ENCODE measurements at places on chromosomes 16 and 17.

DNA sequence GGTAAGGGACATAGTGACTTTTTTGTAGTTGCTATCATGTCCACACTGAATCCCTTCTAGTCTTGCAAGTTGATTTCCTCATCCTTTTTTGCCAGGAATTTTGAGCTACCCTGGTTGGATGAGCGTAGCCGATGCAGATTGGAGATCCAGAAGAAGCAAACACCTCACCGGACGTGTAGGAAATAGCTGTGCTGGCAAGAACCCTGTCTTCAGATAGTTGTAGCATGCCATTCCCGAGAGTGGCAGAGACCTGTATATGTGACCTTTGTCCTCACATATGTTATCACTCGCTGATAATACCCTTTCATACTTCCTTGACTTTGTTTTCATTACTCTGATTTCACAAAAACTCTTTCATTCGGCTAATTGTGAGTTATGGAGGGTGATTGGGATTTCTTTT lies 6.2 kb upstream of the CASC3 start:
- DNase-seq = no peak

DNA sequence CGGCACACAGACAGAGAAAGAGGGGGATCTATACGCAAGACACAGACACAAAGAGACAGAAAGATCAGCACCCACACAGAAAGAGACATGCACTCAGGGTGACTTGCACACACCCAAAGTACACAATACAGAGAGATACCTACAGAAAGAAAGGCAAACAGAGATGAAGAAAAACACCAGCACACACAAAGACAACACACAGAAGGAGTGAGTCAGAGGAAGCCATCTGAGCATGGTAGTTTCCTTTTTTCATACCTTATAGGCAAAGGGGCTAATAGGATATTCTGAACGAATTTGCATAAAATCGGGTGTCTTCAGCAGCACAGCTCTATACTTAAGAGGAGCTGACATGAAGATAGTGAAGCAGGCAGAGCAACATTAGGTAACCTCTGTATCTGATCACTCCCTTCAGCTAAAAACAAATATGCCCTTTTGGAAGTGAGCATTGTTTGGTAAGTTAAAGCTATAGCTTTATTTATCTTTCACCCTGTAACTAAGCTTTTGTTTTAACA lies 198.6 kb downstream of the AATF start:
- no peak for DNase-seq

DNA sequence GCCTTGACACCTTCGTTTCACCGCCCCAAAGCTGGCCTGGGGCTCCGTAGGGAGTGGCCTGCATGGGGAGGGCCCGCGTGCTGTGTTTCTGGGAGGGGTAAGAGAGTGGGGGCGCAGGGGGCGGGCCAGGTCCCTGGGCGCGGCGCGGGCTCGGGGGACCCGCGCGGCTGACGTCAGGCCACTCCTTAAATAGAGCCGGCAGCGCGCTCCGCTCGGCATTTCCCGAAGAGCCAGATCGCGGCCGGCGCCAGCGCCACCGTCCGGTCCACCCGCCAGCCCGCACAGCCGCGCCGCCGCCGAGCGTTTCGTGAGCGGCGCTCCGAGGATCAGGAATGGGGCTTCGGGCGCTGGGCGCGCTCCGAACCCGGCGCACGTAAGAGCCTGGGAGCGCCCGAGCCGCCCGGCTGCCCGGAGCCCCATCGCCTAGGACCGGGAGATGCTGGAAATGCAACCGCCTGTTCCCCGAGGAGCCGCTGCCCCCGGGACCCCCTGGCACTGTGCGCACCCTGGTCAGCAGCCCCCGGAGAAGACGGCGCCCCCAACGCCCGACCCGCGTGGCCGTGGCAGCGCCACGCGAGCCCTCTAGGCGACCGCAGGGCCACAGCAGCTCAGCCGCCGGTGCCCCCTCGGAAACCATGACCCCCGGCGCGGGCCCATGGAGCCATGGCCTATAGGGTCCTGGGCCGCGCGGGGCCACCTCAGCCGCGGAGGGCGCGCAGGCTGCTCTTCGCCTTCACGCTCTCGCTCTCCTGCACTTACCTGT lies at the start of gene HS3ST2:
Gene HS3ST2, plus strand, starts transcription at position 215 of the 763 bp plus-strand sequence. Its CDS starts 449 bp downstream, at position 664.
- no peak for DNase-seq

GRCh38 chr16:80719573-80719972 lies 84.8 kb downstream of the CDYL2 start:
- DNase-seq = no peak

DNA sequence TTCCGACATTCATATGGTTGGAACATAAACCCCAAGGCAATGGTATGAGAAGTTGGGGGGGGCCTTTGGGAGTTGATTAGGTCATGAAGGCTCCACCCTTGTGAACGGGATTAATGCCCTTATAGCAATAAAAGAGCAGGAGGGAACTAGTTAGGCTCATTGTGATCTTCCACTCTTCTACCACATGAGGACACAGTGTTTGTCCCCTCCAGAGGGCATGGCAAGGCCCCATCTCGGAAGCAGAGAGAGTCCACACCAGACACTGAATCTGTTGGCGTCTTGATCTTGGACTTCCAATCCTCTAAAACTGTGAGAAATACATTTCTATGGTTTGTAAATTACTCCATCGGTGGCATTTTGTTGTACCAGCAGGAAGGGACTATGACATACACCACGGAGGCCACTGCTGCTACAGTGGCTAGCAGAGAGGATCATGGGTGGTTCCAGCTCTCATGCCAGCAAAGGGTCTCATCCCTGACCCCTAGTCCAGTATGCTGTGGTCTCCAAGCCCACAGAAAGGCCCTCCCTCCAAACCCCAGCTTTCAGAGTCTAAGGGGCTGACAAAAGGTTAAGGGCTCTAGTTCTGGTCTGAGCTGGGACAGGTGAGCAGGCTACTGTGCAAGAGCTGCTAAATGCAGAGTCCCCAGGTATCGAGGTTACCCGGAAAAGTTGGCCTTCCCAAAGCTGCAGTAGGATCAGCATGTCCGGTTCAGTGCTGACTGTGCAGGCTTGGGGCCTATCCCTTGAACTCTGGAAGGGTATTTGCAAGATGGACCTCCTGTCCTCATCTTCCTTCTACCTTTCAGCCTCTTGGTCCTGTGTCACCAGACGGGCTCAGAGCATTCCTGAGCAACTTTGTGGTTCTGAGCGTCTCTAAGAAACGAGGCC lies 12.2 kb downstream of the CCR7 start:
- DNase-seq = no peak

DNA sequence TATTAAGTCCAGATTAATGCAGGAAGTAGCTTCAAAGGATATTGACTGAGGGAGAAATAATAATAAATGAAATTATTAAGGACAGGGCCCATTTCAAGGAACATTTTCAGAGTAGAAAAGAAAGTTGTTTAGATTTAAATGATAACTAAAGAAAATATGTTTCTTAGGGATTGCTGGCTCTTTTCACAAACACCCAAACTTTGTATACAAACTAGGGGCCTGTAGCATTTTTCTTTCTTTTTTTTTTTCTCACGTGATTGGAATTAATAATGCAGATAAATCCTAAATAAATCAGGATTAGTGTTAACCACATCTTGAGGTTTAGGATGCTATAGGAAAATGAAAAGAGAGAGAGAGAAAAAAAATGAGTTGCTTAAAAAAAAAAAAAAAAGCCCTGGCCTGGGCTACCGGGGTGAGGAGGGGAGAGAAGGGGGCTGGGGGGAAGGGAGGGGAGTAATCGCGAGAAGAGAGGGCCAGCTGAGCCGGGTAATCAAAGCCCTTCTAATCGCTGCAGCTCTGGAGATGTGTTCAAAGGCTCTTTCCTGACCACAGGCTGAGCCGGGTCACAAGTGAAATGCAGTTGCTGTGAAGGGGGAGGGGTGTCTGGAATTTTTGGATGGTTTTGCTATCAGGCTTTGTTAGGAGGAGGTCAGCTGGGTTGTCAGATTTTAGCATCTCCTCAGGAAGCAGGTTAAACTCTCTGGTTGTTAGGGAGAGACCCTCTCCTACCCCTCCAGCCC lies 104.6 kb upstream of the ZFHX3 start:
- DNase-seq = no peak

DNA sequence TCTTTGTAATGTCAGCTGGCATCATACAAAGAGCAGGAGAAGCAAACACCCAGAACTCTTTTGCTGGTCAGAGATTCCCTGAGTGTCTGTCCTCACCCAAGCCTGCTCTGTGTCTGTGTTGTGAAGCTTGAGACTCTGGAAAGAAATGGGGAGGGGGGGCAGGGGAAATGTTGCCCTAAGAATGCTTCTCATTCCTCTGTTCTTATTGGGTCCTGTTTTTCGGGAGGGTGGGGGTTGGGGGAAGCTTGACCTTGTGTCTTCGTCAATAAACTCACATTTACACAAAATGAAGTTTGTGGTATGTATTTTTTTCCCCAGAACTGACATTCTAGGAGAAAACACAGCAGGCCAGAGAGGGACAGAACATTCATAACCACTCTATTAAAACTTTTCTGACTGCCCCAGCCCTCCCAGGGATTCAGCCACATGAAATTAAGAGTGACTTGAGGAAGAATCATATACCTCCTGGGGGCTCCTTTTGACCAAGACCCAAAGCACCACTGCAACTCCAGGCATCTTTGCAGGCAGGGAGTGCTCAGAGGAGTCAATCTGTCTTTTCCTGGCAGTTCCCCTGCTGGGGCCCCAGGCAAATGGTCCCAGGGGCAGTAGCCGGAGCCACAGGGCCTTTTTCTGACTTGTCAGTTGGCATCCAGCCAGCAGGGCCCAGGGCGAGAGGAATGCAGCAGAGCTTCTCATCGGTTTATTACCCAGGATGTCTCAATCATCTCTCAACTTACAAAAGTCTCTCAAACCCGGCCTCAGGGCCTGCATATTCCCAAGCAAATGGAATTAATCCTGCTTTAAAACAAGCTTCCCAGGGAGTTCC lies 5.1 kb upstream of the RASL10B start:
- no peak for DNase-seq

- DNase-seq = no peak
Measured at GRCh38 chr16:86927699-86928098, 349.4 kb downstream of the FOXL1 start.

DNA sequence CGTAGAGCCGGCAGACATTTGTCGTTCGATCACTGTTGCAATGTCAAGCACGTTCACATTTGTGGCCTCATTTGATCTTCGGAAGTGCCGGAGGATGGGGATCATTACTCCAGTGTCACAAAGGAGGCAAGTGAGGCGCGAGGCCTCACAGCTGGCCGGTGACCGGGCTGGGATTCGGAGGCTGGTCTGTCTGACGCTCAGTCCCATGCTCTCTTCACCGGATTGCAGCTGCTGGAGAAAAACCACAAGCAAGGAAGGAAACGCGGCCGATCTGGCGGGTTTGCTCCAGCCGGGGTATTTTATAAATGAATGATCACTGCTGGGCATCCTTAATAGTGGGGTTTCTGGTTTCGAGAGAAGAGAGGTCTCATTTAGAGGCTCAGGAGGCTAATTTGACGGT lies 127.8 kb downstream of the OR1D5 start:
- no peak for DNase-seq

GRCh38 chr17:36931096-36931696 lies 6.1 kb upstream of the LHX1 start:
- DNase-seq = no peak
